ENCODE measurements at places on chromosomes 4 and X.

DNA sequence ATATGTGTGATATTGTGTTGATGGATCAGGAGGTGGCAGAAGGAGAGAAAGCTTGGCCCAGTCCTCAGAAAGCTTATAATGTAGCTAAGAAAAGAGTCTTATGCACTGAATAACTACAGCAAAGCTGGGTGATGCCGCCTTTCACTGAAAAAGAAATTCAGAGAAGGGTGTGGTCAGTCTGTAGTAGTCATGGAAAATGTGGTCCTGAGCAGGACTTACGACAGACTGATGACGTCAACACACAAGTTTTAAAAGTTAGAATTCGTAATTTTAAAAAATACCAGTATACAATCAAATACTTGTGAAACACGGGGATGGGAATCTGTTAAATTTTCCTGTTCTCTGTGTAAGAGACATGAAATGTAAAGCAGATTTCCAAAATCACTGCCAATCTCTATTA lies 87.0 kb upstream of the RAPGEF2 start:
- no peak for DNase-seq

DNA sequence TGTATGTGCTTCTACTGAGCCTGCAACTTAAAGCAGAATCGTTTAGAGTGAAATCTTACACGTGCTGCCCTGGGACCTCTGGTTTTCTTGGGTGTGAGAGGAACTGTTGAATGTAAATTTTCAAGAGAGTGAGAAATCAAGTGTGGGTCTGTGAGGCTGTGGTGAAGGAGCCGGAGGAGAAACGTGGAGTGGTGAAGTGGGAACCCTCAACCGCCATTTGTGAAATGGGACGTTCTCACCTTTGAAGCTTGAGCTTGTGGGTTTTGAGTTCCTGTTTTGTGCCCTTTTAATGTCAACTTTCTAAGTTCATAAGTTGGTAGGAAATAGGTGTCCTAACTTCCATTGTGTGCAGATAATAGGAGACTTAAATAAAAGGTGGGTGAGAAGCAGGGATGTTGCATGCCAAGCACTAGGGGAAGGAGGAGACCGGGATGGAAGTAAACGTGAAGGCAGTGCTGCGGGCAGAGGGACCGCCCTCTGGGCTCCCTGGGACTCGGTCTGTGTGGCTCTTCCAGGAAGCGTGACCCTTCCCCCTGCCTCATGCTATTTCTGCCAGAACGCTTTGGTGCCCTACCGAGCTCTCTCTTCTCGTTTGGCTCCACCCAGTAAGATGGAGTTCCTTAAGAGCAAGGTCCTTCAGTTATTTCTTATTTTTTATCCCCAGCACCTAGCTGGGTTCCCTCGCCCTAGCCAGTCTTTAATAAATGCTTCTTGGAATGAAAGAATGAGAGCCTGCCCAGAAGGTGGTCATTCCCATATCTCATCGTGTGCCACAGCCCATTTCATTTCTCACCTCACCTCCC lies 56.0 kb downstream of the TMEM131L start:
- DNase-seq = no peak

- DNase-seq = no peak
These were observed 566 bp downstream of the CORIN start for GRCh38 chr4:47837094-47837907.

DNA sequence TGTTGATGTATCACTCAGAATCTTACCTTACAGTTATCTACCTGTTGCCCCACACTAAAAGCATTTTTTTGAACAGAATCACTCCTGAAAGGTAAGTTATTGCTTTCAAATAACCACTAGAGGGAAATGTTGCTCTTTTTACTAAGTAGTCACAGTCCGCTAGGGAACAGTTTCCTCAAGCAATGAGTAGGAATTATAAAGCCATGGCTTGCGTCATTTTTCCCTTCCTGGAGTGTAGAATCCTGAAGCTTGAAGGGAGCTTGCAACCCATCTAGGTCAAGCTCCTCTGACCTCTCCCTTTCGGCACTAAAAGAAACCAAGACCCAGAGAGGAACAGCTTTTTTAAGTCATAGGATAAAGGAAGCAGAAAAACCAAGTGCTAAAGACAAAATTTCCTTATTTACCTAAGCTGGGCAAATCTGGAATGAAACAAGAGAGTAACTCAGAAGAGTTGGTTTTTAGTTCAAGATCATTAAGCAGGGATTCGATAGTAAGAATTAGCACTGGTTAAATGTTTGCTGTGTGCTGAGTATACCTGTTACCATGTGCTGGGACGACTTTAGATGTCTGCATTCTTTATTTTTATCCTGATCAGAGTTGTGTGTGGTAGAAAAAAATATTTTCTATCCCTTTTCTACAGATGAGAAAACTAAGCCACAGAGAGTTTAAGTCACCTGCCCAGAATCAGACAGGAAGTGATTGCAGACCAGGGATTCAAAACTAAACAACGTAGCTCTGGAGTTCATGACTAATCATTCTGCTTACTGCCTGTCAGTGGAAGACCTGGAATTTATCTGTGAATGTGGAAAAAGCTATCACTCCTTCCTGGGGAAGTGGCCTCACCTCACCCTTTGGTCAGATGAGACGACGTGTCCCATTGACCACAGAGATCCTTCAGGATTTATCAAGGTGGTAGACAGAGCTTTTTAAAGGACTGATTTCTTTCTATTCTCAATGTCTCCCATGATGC lies 631.5 kb downstream of the RAB28 start:
- peak; percentile 5 for DNase-seq

- DNase-seq = no peak
These were observed 80.6 kb downstream of the ATXN3L start for GRCh38 chrX:13239272-13239671.

DNA sequence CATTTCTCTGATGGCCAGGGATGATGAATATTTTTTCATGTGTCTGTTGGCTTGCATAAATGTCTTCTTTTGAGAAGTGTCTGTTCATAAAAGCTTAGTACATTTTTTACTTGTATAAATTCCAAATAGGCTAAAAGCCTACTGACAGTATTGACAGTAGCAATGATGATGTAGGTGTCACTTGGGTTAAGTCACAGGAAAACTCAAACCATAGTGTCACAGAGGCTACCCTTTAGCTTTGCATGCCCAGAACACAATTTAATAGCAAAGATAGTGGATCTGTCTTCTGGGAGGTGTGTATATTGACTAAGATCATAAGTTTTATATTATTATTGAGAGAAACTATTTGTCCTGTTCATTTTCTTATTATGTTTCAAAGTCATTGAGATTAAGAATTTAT lies 8.1 kb downstream of the RP2 start:
- no peak for DNase-seq

DNA sequence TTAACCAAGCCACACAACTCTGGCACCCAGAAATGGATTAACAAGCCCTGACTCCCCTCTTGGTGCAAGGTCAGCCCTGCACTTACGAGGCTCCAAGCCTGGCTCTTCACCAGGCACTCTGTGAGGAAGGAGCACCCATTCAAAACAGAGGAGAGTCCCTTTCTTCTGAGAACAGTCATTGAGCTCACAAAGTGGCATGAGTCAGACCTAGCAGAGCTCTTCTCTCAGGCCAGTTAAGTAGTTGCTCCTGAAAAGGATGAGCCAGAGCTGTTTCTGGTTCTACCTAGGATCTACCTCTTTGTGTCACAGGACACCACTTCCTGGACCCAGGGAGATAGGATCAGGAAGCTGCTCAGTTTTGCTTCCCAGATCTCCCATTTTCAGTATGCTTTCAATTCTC lies 48.2 kb downstream of the EVC2 start:
- no peak for DNase-seq

DNA sequence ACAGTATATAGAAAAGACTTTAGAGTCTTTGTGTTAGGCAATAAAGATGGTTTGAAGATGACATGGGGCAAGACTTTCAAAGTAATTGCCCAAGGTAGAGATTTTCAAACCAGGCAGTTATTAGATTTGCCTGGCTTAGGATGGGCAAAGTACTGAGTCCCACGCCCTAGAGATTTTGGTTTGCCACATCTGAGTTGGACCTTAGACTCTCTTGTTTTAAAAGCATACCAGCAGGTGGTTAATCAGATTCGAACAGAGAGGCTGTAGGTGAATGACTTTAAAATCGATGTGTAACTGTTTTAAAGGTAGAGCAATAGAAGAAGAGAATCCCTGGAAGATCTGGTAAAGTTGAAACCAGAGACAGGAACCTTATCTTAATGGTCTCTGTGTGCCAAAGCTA lies 121.5 kb downstream of the RAPGEF2 start:
- no peak for DNase-seq

DNA sequence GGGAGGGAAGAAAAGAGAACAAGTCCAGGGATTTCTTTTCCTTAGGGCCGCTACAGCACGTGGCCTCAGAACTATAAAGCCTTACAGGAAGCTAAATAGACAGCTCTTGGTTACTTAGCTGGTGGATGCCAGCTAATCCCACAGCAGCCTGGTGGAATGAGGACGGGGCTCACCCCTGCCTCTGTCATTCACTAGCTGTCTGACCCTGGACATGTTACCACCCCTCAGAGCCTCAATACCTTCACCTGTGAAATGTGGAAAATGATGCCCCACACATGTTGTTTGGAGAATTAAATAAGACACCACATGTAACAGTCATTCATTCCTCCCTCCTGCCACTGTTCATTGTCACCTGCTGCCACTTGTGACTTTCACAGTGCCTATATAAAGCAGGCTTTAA lies 15.7 kb downstream of the CCKAR start:
- DNase-seq = no peak

- no peak for DNase-seq
These were observed 175.8 kb downstream of the GC start for GRCh38 chr4:71607780-71608677.

All from cerebellar nuclear complex (tissue), 1 donor.